ENCODE measurements at places on chromosomes 2 and 18.

- DNase-seq, result no peak
Observed at GRCh38 chr18:7521226-7521856, 45.8 kb upstream of the PTPRM start.

DNA sequence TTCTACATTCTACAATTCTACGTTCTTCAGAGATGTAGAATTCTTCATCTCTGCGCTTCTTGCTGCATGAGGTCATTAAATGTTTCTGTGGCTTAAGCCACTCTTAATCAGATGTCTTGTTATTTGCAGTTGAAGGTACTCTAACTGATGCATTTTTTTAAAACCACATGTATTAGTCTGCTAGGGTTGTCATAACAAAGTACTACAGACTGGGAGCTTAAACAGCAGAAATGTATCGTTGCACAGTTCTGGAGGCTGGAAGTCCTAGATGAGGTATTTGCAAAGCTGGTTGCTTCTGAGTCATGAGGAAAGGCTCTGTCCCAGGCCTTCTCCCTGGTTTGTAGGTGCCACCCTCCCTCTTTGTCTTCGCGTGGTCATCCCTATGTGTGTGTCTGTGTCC, 176.3 kb upstream of the GLI2 start:
- no peak for DNase-seq

- DNase-seq, result no peak
Observed at GRCh38 chr2:3872451-3872850, 169.1 kb downstream of the DCDC2C start.

GRCh38 chr2:138652378-138652777, 127.8 kb downstream of the NXPH2 start:
- DNase-seq, result no peak

- no peak for DNase-seq
Observed at GRCh38 chr2:106596844-106597243, 109.7 kb downstream of the CD8B2 start.

- no peak for DNase-seq
Observed at GRCh38 chr2:18009891-18010290, 131.4 kb downstream of the KCNS3 start.

GRCh38 chr2:2847209-2847676, 516.2 kb upstream of the MYT1L start:
- DNase-seq, result no peak

DNA sequence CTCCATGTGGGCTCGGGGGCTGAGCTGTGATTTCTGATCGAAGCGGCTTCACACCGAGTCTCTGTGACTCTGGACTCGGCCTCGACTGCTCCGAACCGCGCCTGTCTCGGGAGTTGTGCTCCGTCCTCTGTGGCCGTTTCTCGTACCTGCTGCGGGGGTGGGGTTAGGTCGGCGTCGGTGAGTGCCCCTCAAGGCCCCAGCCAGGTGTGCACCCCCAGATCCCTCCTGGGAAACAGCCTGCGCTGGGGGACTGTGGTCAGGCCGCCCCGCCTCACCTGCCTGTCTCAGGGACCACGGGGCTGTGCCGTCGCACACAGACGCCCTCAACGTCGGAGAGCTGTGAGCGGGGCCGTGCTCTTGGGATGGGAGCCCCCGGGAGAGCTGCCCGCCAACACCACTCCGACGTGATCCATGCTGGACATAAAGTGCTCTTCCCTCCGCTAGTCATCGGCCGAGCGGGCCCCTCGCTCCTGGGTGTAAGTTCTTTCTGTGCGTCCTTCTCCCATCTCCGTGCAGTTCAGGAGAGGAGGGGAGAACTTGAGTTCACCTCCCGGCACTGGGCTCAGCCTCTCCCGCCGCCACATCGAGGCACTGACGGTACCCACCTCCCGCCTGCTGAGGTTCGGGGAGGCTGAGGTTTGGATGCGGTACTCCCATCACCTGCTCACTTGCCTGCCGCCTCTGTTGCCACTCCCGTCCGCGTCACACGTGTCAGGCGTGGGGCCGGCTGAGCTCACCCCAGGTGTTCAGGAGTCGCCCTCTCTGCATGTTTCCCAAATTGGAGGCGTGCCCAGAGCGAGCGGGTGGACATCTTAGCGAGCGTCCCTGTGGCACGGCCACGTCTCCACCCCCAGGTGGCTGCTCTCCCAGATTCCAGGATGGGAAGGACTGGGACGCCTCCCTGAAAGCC, 55.7 kb downstream of the CTDP1 start:
- no peak for DNase-seq

All from naive thymus-derived CD4-positive, alpha-beta T cell (primary cell).